ENCODE measurements at places on chromosomes 6 and 20. TPM values are rescaled to one million over a fixed set of nuclear protein-coding genes. Genes with fewer than 3 reads are reported as not detected.

The PACRG gene
- total RNA-seq = 0.32 TPM

The HLA-DRB5 gene
- 9.7 TPM for total RNA-seq

The HEY2 gene
- 0.80 TPM for total RNA-seq

The TMEM74B gene
- total RNA-seq = 9.4 TPM

The HLA-DMB gene
- total RNA-seq = 1.0 TPM

The GLP1R gene
- 0.52 TPM for total RNA-seq

The HS3ST5 gene
- 1.1 TPM for total RNA-seq

- no peak for DNase-seq
Measured at GRCh38 chr20:54056762-54057639, 13.4 kb downstream of the BCAS1 start.

- no peak for DNase-seq
Measured at GRCh38 chr6:28659250-28659566, 133.5 kb downstream of the GPX5 start.

DNA sequence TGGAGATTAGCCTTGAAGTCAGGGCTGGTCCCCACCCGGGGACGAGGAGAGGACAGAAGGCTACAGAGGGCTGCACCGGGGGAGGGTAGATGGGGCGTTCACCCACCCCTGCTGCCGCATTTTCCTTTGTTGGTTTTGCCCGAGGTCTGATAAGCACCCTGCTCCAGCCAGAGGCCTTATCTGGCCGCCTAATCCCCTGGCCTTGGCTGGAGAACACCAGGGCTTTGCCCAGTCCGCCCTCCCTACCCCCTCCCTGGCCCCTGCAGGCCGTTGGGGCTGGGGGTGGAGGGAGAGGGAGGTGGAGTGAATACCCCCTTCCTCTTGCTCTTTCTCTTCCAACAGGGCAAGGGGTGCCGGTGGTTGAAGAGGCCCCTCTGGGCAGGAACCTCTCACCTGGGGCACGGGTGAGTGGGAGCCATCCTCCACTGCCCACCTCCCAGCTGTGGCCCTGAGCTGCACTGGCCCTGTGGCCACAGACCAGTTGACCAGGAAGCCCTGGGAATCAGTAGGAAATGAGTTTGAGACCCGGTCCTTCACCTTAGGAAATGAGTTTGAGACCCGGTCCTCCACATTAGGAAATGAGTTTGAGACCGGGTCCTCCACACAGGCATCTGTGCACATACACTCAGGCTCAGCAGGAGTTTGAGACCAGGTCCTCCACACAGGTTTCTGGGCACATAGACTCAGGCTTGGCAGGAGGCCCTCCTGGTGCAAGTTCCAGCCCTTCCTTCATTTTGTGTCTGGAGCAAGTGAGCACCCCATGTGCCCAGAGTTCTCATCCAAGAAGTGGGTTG is 12.0 kb upstream of the GATA5 start:
- DNase-seq = peak; percentile 80

DNA sequence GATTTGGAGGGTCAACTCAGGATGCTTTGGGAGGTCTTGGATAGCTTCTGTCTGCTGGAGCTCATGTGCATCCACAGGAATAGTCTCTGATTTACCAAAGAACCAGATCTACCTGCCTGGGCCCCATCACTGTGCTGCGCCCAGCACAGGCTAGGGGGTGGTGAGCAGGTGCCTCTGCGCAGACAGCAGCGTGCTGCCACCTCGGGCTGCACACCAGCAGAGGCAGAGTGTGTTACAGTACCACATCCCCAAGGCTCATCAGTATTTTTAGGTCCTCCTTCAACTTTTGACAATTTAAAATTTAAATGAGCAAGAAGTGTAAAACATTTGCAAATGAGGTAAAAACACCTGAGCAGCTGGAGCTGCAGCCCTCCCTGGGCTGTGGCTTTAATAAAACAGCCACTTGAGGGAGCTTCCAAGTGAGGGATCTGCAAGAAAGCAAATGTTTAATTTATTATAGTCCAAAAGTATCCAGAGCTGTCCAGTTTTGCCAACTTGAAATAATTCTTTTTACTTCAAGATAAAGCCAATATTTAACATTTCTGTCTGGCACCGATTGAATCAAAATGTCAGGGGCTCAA is 324.9 kb downstream of the ZFAND3 start:
- no peak for DNase-seq

- no peak for DNase-seq
Measured at GRCh38 chr6:42571611-42572342, 7.9 kb downstream of the UBR2 start.

GRCh38 chr6:79215213-79215824 is 19.2 kb downstream of the HMGN3 start:
- DNase-seq = no peak

DNA sequence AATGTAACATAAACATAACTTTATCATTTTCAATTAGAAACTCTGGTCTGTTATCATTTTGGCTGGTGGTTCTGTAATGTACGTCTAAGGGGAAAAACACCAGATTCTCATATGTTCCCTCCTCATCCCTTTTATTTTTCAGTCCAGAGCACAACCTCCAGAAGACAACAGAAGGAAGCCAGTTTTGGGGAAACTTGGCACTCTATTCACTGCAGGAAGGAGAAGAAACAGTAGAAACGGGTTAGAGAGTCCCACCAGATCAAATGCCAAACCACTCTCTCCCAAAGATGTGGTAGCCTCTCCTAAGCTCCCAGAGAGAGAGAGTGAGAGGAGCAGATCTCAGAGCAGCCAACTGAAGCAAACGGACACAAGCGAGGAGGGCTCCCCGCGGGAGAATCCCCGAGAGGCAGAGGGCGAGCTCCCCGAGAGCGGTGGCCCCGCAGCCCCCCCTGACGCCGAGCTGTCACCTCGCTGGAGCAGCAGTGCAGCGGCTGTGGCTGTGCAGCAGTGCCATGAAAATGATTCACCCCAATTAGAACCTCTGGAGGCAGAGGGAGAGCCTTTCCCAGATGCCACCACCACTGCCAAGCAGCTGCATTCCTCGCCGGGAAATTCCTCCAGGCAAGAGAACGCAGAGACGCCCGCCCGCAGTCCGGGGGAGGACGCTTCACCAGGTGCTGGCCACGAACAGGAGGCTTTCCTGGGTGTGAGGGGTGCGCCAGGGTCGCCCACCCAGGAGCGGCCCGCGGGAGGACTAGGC is 117.8 kb downstream of the RTN4IP1 start:
- DNase-seq = peak; percentile 41

GRCh38 chr6:132813173-132813856 is 1.1 kb upstream of the RPS12 start:
- DNase-seq = peak; percentile 48

GRCh38 chr6:13033145-13033544 is 295.2 kb downstream of the TBC1D7 start:
- DNase-seq = no peak

- DNase-seq = no peak
Measured at GRCh38 chr6:75489025-75489424, 4.6 kb downstream of the FILIP1 start.

DNA sequence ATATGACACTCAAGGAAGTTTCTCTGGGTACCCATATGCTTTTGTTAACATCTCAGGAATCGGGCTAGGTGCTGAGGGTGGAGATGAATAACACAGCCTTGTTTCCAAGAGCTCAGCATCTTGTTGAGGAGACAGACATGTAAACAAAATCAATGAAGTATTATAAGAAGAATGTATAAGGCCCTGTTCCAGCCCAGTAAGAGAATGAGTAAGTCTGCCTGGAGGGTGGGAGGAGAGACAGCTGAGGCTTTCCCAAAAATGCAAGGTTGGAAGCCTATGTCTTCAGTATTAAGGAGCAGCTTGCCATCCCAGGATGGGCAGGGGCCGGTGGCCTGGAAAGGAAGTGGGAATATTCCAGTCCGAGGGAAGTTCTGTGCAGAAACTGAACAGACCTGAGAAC is 615.3 kb upstream of the BTBD3 start:
- DNase-seq = no peak

DNA sequence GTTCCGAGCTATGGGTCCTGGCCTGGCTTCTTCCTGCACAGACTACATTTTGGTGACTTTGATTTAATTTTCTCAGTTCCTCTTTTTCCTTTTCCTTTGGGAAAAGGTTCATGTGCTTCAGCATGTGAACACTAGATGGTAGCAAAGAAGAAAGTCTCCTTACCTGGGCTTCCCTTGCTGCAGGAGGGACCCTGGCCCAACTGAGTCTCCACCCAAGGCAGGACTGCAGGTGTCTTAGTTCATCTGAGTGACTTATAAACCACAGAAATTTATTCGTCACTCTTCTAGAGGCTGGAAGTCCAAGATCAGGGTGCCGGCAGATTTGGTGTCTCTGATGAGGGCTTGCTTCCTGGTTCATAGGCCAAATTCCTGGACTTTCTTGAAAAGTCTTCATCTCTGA is 163.2 kb downstream of the SYCP2 start:
- DNase-seq = no peak

DNA sequence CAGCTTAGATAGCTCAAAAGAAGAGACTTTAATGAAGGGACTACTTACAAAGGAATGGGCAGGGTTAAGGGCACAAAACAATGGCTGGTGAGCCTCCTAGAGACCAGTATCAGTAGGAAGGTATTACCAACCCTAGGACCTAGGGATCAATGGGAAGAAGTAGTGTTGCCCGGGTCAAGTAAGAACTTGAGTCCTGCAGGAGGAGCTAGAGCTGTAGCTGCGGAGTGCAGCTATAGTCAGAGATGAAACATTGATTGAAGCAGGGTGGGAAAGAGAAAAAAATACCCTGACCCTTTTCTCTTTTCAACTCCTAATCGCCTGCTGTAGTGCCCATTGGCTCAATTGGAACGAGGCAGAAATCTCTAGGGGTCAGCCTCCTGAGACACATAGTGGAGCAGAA is 144.0 kb downstream of the FLRT3 start:
- no peak for DNase-seq

GRCh38 chr6:144064402-144065212 is 30.8 kb downstream of the SF3B5 start:
- peak; percentile 57 for DNase-seq

- no peak for DNase-seq
Measured at GRCh38 chr6:119255492-119255891, 94.1 kb downstream of the MAN1A1 start.

All from hepatocyte (in vitro differentiated cells).